ENCODE measurements at places on chromosomes 12 and 14.

- peak; percentile 12 for DNase-seq
Measured at GRCh38 chr12:54463034-54463433, 10.4 kb downstream of the GTSF1 start.

- DNase-seq: no peak
Measured at GRCh38 chr12:109832541-109833306, 474 bp downstream of the TRPV4 start.

DNA sequence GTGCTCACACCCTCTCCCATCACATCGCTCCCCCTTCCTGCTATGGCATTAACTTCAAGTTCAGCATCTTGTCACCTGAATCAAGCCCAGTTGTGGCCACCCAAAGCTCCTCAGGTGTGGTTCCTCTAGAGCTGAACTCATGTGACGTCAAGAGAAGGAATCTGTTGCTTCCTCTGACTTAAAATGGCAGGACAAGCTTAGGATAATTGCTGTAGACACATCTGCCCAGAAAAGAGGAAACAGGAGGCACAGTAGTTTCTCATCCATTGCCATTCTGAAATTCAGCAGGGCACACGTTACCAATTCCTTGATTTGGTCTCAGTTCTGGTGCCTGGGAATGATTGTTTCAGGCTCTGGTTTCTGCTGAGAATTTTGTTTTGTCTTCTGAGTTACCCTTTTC is 52.1 kb downstream of the RCOR1 start:
- no peak for DNase-seq

DNA sequence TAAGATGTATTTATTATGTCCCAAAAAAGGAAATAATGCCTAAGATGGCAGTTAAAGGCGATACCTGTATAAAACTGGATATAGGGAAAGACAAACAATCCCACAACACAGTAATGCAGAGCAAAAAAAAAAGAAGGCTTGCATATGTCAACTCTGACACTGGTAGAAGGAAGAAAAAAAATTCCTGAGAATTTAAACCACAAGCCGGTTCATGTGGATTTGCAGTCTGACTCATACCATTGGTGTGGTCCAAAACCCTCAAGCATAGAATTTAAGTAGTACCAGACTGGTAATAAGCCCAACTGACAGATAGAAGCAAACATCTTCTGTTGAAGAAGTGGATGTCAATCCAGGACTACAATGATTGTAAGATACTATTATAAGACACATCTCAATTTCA is 7.2 kb downstream of the DNAI7 start:
- peak; percentile 93 for DNase-seq

GRCh38 chr12:53268630-53269562 is 797 bp downstream of the ESPL1 start:
- no peak for DNase-seq

- DNase-seq: no peak
Measured at GRCh38 chr12:131724534-131724933, 13.6 kb downstream of the SFSWAP start.

GRCh38 chr12:79250960-79251755 is 386.6 kb downstream of the SYT1 start:
- DNase-seq: no peak

GRCh38 chr12:65277994-65278575 is 398 bp upstream of the MSRB3 start:
- DNase-seq: no peak

All from astrocyte of the cerebellum (primary cell).